ENCODE measurements at places on chromosomes 13 and 19.

DNA sequence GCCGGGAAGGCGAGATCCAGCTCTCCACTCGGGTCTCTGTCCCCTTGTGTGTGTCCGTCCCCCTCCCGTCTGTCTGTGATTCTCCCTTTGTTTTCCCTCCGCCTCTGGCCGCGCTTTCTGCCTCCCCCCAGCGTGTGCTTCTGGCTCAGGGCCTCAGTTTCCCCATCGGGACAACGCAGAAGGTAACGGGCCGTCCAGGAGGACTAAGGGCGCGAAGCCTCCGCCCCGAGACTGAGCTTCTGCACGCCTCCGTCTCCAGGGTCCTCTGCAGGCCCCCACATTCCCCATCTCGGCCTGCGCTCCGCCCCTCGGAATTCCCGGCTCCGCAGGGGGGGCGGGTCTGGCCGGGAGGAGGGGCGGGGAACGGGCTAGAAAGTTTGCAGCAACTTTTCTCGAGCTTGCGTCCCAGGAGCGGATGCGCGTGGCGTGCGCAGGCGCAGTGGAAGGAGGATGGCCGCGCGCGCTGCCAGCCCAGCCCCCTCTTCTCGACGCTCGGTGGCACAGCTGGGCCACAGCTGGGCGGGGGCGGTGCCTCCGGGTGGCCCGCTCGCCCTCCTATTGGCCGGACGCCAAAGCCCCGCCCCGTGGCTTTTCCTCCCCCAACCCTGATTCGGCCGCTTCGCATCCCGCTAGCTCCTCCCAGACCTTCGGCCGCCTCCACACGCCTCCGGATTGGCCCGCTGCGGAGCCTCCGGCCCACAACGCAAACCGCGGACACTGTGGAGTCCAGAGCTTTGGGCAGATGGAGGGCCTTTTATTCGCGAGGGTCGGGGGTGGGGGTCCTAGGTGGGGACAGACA lies at the start of gene SIX5:
TSS of gene SIX5 (minus strand) at position 269 of the 799 bp plus-strand sequence. CDS start 408 bp downstream, outside the sequence.
- peak; percentile 98 for DNase-seq

GRCh38 chr13:67224148-67224846 lies 5.8 kb downstream of the PCDH9 start:
- peak; percentile 41 for DNase-seq

- DNase-seq: no peak
Measured at GRCh38 chr19:18488838-18489626, 32.8 kb downstream of the ELL start.

DNA sequence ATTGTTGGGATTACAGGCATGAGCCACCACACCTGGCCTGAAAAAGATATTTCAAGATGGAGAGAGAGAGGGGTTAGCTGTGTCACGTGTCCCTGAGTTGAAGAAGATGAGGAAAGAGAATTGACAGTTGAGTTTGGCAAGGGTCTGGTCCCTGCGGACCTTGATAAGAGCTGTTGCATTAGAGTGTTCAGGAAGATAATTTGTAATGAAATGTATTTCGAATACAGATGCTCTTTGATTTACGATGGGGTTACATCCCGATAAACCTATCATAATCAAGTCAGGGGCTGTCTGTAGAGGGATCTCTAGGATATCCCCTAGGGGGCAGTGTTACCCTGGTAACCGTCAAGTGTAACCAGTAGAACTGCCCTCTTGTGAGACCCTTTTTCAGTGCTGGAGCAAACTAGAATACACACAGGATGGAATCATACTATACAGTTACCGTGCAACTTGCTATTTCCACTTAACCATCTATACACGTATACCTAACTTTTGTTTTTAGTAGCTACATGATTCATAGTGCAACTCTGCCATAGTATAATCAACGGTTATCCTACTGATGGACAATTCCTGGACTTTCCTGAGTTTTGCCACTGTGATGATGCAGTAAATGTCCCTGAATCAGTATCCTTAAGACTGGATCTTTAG lies 1.5 kb upstream of the ELOF1 start:
- peak; percentile 8 for DNase-seq

DNA sequence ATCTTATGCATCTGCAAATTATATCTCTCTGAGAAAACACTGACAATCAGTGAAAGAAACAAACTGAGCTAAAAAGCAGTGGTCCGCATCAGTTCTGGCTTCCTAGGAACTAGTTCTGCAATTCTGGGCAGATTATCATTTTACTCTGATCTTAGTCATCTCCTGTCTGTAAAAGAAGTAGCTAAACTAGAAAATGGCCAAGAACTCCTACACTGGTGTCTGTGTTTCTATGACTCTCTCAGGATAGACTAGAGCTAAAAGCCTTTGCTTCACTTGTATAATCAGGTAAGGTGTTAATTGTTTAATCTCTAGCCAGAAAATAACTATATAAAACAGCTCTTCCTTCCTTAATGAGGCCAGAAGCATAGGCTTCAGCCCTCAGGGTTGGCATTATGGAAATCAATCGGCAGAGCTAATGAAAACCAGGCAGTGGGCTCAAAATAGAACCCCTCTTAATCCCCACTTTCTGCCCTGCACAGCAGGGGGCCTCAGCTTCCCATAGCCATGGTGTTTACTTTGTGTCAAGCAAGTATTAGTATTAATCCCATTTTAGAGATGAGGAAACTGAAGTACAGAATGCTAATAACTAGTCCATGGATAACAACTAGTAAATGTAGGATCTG lies 459.2 kb downstream of the FGF14 start:
- no peak for DNase-seq

DNA sequence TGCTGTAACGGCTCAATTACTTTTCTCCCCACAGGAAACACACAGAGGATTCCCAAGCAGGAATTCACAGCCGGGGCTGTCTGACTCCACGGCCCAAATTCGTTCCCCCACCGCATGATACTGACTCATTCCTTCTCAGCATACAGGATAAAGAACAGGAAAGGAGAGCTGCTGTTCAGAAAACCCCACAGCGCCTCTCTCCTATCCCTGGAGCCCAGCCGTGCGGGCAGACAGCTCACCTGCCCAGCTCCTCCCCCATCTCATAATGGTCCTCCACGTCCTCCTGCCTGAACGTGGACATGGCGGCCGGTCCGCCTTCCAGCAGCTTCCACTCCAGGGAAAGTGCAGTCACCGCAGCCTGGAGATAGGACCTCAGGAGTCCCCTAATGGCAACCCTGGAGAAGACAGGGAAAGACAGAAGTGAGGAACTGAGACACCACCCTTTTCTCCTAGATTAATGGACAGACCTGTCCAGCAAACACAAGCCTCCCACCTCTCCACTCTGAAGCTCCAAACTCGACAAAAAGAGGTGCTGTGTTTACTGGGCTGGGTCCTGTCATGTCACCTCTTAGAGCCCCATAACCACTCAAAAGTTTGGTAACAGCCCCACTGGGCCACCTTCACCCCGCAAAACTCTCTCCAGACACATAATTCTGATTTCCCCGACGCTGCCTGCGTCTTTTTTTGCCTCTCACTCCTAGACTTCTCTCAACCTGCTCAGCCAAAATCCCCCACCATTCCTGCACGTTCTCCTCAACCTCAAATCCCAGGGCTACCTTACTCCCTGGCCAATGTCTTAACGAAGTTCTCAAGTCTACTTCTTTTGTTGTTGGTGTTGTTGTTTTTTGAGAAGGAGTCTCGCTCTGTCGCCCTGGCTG lies 1.2 kb downstream of the DAPK3 start:
- no peak for DNase-seq

GRCh38 chr19:12840091-12841079 lies 2.1 kb downstream of the MAST1 start:
- DNase-seq: peak; percentile 50

- no peak for DNase-seq
Measured at GRCh38 chr13:88369866-88370265, 698.7 kb downstream of the SLITRK5 start.

GRCh38 chr19:3159565-3159964 lies 19.0 kb upstream of the S1PR4 start:
- DNase-seq: no peak

DNA sequence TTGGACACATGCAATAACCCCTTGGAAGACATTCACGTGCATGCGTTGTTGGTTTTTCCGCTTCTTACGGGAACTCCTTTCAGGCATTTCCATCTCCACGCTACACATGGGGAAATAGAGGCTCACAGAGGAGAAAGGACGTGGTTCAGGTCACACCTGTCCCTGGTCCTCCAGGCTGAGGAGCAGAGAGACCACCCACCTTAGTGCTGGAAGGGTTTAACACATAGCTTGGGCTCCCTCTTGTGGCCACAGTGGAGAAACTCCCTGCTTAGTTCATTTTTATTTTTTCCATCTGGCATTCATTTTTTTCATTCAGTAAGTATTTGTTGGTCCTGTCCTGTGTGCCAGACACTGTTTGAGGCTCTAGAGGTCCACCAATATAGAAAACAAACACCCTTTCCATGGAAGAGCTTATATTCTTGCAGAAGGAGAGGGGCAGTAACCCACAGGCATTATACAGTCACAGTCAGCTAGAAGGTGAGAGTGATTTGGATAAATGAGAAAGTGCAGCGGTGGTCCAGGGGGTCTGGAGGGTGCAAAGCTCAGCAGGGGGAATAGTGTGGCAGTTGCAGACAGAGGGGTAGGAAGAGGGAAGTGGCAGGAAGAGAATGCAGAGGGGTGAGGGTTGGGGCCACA lies 24.2 kb upstream of the TTYH1 start:
- DNase-seq: no peak

DNA sequence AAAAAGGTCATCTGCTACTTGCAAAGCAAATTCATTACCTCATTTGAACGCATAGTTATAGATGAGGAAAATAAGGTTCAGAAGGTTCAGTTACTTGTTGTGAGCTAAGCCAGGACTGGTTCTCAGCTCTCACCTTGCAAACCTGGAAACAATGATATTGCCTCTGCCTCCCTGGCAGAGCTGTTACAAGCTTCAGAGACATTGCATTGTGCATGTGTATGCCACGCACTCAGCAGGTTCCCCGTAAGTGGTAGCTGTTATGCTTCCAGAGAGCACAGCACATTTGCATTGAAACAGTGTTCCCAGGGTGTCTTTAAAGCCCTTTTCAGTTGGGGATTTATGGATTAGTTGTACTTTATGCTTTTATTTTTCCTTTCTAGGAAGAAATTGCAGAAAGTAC lies 80.6 kb downstream of the DGKH start:
- no peak for DNase-seq

- DNase-seq: no peak
Measured at GRCh38 chr13:25372284-25373081, 709 bp downstream of the ATP8A2 start.

DNA sequence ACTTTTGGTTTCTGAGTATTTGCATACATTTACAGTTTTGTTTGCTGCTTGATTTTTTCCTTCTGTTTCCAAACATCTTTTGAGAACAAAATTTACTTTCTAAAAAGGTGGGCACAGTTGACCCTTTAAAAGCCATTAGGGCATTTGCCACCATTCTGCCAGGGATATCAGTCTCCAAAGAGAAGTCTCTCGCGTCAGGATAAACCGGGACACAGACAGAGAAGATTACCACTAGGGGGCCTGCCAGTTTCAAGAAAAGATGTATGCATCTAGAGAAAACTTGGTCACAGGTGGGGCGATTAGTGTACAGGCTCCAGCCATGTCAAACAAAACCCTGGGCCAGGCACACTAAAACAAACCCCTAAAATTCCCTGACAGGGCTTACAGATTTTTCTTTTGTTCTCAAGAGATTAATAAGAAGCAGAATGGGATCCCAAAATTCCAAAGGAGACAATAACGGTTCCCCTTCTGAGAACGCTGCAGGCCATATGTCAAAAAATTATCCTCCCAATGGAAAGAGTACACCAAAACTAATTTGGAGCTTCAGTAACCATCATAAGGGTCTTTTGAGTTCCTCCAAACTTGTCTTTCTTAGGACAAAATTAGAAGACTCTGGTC lies 10.7 kb upstream of the PABPC3 start:
- no peak for DNase-seq

GRCh38 chr13:40697711-40698110 lies 31.3 kb upstream of the FOXO1 start:
- DNase-seq: no peak

GRCh38 chr13:108974686-108975085 lies 345.3 kb downstream of the MYO16 start:
- DNase-seq: no peak

DNA sequence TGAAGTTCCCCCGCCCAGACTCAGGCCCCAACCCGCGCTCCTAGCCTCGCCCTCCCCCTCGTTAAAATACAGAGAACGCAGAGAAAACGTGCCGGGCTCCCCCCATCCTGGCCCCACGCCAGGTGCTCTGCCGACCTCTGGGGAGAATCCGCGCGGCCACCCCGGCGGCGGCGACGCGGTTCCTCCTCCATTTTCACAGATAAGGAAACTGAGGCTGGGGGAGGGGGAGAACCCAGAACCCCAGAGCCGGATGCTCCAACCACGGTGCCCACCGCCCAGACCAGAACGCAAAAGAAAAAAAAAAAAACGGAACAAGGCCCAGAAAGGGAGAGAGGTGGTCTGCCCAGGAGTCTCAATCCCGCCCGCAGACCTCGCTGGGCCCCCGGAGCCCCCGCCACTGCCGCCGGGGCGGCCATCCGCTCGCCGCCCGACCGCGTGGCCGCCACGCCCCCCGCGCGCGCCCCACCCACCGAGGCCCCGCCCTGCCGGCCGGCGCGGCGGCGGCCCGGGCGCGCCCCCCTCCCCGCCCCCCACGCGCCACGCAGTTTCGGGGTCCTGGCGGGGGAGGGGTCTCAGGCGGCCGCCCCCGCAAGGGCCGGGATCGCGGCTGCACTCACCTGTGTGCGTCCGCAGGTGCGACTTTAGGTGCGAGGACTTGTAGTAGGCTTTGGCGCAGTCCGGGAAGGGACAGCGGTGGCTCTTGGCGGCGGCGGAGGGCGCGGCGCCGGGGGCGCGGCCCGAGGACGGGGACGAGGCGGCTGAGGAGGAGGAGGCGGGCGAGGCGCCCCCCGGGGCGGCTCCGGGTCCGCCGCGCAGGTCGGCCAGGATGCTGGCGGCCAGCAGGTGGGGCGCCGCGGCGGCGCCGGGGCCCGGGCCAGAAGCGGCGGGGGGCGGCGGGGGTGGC lies 703 bp downstream of the KLF16 start:
- no peak for DNase-seq

DNA sequence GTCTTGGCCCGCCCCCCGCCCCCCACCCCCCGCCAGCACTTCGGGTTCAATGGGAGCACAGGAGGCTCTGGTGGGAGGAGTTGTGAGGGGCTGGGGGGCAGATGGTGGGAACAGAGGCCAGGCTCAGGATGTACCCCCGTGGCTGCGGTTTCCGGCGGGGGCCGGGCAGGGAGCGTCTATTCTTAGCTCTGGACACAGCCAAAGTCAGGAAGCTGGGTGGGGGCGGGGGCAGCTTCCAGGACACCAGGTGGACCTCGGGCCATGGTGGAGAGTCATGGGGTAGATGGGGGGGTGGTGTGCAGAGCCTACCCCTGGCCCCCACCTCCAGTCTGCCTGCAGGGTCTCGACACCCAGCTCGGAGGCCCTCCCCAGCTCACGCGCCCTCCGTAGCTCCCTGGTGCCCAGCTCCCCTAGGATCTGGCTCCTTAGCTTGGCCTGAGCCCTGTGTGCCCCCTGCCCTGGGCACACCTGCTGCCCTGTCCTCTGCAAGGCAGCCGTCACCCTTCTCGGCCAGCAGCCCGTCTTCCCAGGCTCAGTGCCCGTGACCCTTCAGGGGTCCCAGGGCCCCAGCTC lies 2.2 kb upstream of the TBXA2R start:
- DNase-seq: no peak

- no peak for DNase-seq
Measured at GRCh38 chr19:3145909-3146676, 10.3 kb downstream of the GNA15 start.

DNA sequence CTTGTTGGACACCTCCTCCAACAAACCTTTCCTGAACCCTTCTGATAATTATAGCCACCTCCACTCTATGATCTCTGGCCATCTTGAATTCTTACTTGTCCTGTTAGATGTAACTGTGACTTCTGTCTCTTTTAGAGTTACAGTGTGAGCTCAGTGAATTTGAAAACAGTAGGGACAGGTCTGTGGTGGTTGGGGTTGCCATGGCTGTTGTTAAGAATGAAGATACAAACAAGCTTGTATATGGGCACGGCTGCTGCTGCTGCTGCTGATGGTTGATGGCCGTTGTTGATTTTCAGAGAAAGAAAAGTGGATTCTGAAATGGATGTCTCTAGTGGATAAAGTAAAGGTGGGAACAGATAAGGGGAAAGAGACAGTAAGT lies 101.5 kb downstream of the STARD13 start:
- no peak for DNase-seq
